ENCODE measurements at places on chromosomes 11 and 22.

- DNase-seq, result no peak
Observed at GRCh38 chr11:64007160-64007628, 21.0 kb downstream of the OTUB1 start.

- DNase-seq, result no peak
Observed at GRCh38 chr11:122069707-122070360, 46.2 kb downstream of the BLID start.

DNA sequence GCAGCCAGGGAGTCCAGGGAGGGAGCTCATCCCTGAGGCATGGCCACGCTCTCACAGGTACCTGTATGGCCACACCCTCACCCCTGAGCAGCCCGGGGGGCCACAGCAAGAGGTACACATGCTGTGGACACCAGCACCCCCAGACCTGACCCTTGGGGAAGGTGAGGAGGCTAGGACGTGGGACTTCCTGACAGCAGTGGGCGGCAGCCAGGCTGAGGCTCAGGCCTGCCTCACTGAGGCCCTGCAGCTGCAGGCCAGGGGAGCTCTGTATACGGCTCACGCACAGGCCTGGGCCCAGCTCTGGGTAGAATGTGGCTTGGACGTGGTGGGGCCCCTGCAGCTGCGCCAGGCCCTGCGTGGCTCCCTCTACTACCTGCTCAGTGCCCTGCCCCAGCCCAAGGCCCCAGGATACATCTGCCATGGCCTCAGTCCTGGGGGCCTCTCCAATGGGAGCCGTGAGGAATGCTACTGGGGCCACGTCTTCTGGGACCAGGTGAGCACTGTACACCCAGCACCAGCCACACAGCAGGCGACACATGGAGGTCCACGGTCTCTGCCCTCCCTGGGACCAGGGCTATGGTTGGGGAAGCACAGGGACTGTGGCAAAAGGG lies 1.8 kb downstream of the PGGHG start:
- no peak for DNase-seq

DNA sequence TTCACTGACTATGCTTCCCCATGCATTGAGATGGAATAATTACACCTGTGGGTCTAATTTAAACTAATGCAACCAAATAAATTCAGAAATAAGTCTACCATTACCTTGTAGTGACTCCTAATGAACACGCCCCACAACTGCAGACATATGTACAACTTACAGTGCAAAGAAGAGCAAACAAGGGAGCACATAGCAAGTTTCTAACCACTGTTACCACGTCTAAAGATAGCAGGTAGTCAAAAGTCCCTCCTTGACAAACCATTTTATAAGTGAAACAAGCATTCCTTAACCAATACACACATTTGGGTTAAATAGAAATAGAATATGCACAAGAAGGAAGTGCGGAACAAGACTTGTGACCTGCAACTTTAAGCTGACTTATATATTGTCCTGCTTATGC lies 20.6 kb downstream of the PHF21A start:
- DNase-seq, result no peak

GRCh38 chr11:121213362-121213893 lies 79.1 kb upstream of the SC5D start:
- DNase-seq, result no peak

GRCh38 chr11:115104851-115105453 lies 399.3 kb downstream of the CADM1 start:
- no peak for DNase-seq

- no peak for DNase-seq
Observed at GRCh38 chr11:116518141-116518540, 254.6 kb downstream of the BUD13 start.

GRCh38 chr11:65663639-65664200 lies 1.0 kb upstream of the RELA start:
- DNase-seq, result no peak

GRCh38 chr11:86134580-86135318 lies 65.9 kb upstream of the PICALM start:
- DNase-seq, result no peak

GRCh38 chr11:123186286-123186685 lies 8.8 kb downstream of the CLMP start:
- no peak for DNase-seq

DNA sequence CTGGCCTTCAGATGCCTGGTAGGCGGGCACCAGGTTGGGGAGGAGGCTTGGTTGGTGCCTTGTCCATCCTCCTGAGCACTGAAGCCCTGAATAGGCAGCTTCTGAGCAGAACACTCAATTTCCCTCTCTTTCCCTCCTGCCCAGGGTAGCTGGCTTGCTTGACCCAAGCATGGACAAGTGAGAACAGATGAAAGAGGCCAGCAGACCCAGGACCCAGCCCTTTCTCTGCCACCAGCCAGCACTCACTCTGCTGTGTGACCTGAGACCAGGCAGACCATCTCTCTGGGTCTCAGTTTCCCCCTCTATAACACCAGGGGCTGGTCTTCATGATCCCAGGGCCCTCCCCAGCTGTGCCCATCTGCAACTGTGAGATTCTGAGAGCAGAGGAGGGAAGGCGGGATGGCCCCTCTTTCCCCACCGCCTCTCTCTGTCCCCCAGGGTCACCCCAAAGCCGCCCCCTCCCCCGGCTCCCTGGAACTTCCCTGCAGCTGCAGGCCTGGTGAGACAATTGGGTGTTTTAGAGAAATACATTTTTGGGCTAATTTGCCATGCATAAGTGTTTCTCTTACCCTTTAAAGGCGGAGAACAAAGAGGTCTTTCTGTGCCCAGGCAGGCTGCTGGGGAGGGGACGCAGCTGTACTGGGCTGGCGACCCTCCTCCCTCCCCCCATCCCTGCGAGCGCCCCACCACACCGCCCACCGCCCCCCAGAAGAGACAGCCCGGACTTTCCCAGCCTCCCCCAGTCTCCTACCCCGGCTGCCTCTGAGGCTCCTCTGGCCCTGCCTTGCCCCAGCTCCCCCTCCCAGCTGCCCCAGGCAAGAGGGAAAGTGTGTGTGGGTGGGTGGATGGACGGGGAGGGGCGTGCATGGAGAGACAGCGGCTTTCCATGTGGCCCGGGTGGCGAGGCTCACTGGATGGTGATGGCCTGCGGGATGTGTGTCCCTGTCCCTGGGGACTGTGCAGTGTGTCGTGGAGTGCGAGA lies 30.8 kb upstream of the PICK1 start:
- DNase-seq, result no peak

DNA sequence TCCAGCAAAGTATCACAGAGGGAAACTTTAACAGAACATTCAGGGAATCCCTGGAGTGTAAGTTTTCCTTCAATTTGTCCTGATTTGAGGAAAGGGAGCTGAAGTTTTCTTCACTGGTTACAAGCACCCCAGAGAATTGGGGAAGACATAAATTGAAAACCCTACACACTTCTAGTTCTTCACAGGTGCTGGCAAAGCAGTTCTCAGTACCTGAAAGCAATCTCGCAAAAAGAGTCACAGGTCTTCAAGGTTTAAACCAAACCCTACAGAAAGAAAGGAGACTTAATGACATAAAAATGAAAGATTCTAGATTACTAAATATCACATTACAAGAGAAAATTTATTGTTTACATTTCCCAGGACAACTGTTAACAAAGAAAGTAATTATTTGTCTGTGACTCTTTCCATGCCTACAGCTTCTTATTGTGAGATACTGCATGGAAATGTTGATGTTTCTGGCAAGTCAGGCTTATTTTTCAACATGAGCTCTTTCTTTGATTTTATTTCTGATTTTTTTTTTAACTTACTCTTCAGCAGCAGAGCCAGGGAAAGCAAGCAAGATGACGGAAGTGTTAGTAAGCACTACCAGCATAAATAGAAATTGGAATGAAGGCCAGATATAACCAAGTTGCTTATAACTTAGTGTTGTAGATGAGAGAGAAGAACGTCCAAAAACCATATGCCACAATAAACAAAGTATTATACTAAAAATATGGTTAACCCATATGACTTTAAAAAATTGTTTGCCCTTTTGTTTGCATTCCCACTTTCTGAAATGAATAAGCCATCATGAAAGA lies 44.1 kb downstream of the FANCF start:
- no peak for DNase-seq

DNA sequence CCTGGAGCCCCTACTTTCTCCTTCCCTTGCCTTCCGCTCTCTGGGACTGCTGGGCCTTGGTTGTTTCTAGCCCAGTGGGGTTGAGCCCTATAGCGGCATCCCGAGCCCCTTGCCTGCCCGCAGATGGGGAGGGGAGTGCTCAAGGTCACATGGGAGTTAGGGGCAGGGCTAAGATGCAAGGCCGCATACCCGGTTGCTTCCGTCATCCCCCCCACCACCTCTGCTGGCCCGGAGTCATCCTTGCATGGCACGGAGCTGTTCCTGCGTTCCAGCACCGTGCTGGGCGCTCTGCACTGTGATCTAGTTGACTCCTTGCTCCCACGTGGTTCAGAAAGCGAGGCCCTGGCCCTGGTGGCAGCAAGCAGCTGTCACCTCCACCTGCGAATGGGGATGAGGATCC lies 18.0 kb downstream of the FLRT1 start:
- DNase-seq, result no peak

DNA sequence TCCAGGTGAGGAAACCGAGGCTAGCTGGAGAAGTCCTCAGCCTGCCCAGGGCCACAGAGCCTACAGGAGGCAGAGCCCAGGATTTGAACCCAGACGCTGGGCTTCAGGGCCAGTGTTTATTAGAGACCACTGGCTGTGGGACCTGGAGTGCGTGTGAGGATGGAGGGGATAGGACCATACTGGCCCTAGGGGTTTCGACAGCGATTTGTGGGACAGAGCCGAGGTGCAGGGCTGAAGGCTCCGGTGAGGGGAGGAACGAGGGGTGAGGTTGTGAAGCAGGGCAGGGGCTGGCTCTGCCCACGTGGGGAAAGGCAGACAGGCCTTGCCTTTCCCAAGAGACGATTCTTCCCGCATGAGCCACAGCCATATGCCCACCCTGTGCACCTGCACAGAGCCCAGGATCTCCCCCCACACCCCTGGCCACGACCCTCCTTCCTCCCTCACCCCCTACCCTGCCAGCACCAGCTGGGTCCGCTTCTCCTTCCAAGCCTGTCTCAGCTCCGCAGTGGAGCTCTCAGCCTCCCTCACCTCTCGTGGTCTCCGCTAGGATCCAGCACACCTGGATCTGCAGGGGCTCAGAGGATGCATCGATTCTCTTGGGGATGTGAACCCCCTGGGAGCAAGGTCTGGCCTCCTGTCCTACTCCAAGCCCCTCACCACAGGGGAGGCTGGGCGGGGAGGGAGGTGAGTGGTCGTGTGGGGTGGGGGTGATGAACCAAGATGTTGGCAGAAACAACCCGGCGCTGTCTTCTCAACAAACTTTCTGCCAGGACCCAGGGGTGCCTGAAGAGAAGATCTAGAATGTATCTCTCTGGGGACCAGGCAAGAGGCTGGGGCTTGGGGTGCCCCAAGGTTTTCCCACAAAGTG lies 58.4 kb downstream of the RTL6 start:
- DNase-seq, result no peak

DNA sequence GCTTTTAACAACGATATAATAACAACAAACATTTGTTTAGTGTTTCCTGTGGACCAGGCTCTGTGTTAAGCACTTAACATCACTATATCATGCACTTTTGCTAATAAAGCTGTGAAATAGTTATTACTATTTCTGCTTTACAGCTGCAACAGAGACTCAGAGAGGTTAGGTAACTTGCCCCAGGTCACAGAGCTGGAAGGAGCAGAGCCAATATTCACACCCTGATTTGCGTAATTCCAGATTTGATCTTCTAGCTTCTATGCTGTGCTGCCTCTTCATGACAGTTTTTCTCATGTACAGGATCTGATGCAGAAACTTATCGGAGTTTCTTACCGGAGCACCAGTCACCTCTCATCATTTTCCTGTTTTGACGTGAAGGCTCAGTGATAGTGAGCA lies 33.6 kb upstream of the EHF start:
- no peak for DNase-seq

- DNase-seq, result no peak
Observed at GRCh38 chr11:87136236-87136635, 98.5 kb downstream of the TMEM135 start.
